ENCODE measurements at places on chromosomes 13 and 19.
A peak's percentile ranks its signal among the peaks of the same experiment; 100 is the strongest.

DNA sequence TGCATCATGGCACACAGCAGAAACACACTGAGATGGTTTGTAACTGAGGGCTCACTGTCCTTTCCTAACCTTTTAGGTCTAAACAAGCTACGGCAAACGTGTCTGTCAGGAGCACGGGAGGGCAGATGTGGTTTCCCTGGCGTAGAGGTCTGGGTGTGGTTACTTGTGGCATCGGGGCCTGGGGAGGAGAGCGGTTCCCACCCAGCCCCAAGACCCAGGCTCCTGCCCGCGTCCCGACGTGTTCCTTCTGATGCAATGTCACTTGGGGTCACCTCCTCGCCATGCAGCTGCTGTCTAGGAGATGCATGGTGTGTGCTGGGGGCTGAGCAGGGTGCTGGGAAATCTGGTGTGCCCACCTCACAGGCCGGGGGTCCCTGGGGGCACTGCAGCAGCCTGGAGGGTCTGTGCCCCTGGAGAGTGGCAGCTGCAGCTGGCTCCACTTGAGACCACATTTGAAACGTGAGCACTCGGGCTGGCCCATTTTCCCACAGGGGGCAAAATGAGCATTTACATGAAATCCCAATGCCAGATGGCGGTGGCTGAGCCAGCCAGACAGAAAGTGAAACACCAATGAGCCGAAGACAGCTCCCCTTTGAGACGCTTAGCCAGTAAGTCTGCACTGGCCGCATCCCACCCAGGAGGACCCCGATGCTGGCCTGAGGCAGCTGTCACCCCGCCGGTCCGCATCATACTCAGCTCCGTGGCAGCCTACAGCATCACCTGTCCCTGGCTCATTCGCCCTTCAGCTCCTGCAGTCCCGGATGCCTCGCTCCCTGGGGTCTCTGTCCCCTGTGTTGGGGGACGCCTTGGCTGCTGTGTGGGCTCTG lies 22.3 kb upstream of the MYDGF start:
- DNase-seq = no peak

DNA sequence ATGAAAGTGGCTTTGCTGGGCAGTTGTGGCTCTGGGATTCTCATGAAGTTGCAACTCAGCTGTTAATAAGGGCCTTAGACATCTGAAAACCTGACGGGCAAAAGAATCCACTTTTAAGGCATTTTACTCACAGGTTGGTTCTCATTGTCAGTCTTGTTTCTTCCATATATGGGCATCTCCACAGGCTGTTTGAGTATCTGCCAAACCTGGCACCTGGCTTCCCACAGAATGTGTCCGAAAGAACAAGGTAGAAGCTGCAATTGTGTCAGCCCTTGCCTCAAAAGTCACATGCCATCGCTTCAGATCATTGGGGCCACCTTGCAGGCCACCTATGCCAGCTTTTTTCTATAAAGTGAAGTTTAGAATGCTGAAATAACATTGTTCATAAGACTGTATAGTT lies 102.4 kb downstream of the KCTD12 start:
- DNase-seq = no peak

DNA sequence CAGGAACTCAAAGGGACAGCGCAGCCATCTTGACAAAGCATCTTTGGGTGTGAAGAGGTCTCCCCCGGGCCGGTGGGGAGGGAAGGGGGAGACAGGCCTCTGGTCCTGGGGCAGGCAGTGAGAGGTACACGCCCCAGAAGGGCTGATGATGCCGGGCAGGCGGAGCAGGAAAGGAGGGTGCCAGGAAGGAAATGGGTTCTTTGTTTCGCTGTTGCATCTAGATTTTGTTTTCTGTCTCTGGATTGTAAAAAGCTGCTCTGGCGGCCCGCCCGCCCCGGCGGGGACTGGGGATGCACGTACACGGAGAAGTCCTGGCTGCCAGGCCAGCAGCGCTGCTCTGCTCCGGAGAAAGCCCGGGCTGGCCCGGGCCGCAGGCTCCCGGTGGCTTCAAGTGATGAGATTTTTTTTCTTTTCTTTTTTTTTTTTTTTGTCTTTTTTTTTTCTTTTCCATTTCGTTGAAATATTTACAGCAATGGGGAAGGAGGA lies 13.2 kb upstream of the ASF1B start:
- DNase-seq = peak; percentile 34

- DNase-seq = no peak
Observed at GRCh38 chr13:73417012-73417615, 358.3 kb downstream of the KLF5 start.

DNA sequence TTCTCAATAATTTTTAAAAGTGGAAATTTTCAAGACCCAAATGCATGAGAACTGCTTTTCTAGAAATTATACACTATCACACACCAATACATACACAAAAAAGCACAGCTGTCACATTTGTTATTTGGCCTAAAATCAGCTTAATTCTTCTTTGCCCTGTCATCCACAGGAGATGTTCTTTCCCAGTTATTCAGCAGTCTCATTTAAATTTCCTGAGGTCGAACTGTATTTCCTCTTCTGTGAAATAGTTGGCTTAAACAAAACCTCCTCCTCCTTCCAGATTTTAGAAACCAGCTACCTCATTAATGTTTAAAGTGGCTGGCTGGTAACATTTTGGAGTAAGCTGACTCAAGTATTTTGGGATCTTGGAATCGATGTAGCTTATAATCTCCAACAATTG lies 39.1 kb downstream of the SMAD9 start:
- DNase-seq = no peak

DNA sequence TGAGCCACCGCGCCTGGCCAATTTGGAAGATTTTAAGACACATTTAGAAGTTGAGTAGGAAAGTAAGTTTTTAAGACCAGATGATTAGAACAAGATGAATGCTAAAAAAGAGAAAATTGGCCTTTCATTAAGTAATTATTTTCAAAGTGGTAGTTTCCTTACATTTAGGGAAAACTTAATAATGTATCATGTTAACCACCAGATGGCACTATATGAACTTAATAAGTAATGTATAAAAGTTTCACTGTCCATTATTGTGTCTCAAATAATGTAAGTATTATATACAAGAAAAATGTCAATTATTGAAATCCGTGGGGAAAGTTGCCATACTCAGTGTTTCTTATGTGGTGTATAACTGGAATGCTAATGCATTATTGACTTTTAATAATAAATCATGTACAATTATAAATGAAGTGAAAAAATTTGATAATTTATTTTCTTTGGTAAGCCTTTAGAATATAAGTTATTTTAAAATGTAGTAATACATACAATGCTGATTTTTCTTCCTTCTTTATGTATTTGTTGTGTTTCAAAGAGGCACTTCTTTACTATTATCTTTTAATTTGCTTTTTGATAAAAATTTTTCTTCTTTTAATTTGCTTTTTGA lies 29.2 kb downstream of the COG6 start:
- DNase-seq = no peak

GRCh38 chr19:33470040-33470330 lies 51.6 kb downstream of the PEPD start:
- no peak for DNase-seq

- DNase-seq = no peak
Observed at GRCh38 chr13:50153401-50153800, 138.2 kb downstream of the KCNRG start.

- DNase-seq = no peak
Observed at GRCh38 chr19:16045171-16045570, 31.1 kb upstream of the TPM4 start.

DNA sequence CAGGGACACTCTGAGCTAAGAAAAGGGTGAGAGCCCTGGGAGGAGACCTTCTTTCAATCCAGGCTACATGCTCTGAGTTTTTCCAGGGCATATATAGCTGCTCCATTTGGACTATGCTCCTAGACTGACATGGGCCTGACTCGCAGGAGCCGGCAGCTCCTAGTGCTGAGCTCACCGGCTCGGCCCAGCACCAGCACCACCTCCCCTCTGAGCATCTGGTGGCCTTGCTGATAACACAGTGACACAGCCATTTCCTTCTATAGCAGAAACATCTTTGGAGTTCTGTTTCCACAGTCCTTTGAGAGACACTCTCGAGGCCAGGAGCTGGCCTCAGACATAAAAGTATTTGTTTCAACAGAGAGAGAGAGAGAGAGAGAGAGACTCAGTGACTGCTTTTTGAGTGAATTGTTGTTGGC lies 184.9 kb downstream of the TM9SF2 start:
- no peak for DNase-seq

GRCh38 chr19:45954156-45954555 lies 19.5 kb downstream of the NOVA2 start:
- no peak for DNase-seq

GRCh38 chr19:57759096-57759495 lies 10.4 kb upstream of the ZNF586 start:
- DNase-seq = no peak

DNA sequence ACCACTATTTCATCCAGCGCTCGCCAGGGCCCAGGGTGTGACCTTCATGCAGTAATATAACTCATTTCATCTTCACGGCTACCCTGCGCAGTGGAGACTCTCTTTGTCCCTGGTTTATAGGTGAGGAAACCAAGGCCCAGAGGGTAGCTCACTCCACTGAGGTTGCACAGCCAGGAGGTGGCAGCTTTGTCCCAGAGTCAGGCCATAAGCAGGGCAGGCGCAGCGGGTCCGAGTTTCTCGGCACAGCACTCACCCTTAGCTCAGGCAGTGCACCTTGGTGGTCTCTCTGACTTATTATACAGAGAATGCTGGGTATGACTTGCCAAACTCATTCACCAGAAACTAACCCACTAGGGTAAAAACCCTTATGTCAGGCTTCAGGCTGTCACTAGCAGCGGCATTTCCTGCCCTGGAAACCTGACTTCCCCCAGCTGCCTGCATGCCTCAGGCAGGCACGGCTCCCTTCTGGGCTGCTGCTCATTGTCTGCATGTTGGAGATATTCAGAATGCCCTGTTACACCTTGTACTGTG lies 24.5 kb downstream of the PPP5C start:
- DNase-seq = no peak

DNA sequence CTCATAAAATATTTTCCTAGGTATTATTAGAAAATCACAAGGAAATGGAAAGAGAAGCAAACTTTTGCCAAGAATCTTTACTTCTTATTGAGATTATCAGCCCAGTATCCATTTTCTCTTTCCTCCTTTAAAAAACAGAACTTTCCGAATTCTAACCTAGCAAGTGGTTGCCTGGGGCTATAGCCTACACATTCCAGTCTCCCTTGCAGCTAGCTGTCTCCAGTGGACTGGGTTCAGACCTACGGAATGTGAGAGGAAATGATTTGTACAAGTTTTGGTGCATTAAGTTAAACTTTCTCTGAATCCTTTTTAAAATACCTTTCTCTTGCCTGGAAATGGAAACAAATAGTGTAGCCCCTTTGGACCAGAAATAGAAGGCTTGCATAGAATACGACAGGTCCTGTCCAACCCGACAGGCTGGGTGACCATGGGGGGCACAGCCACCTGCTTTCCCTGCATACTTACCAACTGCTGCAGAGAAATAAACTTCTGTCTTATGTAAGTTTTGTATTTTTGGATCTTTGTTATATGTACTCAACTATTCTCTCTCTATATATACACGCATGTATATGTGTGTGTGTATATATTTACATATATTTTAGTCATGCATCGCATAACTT lies 185.9 kb downstream of the NALCN start:
- no peak for DNase-seq

GRCh38 chr19:8456064-8456463 lies 11.3 kb downstream of the HNRNPM start:
- DNase-seq = no peak

DNA sequence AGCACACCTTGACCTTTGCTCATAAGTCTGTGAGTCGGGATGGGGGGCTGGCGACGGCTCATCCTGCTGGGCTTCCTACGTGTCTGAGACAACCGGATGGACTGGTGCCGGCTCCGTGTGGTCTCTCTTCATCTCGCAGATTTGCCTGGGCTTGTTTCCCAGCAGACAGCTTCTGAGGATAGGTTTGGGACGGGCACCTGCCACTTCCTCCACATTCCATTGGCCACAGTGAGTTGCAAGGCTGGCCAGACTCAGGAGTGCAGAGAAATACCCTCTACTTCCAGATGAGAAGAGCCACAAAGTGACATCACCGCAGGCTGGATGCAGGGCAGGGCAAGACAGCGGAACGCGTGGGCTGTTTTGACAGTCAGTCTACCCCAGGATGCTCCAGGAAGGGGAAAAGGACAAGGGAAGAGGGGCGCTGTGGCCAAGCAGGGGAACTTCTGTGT lies 48.1 kb downstream of the IRS2 start:
- no peak for DNase-seq

DNA sequence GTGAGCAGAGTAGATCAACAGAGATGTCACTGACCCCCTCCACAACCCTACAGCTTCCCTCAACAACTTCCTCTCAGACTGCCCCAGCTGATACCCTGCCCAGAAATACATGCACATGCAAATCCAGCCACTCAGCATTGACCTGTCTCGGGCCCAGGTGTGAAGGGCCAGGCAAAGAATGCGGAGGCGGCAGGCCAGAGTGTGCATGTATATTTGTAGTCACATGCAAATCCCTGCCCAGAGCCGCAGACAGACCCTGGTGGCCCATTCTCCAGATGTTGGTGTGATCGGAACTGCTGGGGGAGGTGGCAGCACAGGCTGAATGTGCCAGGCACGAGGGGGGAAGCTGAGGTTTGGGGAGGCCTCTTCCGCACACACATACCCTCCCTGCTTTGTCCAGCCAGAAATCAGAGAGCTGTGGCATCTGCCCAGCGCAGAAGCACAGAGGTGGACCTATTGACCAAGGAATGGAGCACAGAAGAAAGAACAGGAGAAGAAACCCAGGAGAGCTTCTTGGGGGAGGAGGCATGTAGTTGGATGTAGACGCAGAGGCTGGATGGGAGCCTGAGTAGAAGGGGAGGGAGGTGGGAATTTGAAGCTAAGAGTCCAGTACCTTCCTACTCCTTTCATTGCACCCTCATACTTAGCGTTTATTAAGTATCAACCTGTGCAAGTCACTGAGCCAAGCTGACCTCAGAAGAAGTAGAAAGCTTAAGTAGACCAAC lies 14.4 kb downstream of the MEF2B start:
- DNase-seq = no peak

DNA sequence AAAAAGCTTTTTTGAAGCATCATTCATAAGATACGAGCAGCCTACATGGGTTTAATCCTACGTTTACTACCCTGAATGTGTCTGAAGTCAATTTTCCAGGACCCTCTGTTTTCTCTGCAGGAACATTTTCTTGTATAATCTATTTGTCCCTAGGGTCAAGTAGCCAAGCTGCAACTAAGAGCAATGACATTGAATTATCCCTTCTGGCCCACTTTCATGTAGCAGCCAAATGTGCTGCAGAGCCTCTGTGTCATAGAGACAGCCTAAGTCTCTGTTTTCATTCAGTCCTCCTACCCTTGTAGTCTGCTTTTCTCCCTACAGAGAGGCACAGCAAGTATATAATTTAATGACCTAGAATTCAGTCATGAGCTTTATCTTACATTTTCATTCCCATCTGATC lies 82.1 kb downstream of the ZAR1L start:
- DNase-seq = no peak

GRCh38 chr19:1863638-1864479 lies 480 bp upstream of the KLF16 start:
- peak; percentile 90 for DNase-seq

DNA sequence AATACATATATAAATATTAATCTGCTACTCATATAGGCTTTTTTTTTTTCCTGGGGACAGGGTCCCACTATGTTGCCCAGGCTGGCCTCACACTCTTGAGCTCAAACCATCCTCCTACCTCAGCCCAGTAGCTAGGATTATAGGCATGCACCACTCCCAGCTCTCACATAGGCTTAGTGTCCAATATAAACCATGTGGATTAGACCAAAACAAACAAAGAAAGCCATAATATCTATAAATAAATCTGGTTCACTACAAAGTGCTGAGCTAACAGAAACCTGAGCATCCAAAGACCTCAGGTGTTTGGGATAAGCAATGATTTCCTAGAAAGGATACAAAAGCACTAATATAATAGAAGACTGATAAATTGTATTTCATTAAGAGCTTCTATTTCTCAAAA lies 26.0 kb downstream of the TBC1D4 start:
- DNase-seq = no peak
